Stimulated activated CD4-positive, alpha-beta T cell treated with anti-CD3 and anti-CD28 coated beads, Interleukin-1b, Interleukin-23, amount 100 ng/mL, for 1 hour (primary cell): ENCODE measurements at places on chromosomes 11 and 22.

DNA sequence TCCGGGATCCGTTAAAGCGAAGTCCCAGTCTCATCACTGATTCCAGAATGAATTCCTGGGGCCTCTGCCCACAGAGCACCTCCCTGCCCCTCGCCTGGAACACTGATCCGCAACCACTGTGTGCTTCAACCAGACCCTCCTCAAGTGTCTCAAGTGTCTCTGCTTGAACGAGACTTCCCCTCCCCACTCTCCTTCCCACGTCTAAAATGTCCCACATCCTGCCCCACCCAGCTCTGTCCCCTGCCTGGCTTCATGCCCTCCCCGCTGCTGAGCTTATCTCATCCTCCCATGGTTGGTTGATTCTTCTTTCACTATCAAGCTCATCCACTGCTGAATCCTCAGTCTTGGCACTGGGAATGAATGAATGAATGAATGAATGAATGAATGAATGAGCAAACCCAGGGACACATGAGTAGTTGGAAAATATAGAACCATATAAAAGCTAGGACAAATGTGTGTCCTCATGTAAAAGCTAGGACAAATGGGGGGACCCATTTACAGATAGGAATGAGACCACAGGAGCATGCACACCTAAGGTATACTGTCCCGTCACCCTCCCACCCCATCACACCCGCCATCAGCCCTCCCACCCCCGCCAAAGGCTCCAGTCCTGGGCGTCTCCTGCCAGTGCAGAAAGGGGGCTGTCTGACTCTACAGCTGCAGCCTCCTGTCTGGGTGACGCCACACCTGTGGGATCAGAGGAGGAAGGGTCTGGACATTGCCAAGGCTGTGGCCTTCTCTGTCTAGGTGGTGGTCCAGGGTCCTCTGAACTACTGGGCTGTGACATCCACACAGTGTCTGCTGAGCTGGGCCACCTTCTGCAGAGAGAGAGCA, 71.4 kb upstream of the LINC01488 start:
- no peak for DNase-seq

DNA sequence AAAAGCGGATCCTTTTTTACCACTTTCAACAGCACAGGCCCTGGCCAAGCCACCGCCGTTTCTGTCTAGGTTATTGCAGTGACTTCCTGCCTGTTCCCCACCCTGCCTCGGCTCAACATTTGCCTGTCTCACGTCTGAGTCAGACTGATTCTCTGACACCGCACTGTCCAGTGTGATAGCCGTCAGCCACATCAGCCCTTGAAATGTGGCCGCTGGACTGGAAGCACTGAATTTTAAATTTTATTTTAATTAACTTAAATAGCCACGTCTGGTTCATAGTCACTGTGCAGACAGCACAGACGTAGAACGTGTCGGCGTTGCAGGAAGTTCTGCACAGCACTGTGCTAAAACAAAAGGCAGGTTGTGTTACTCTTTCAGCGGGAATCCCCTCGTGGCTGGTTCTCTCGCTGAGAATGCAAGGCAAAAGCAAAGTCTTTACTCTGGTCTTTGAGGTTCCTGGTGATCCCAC, 56.3 kb upstream of the ADSL start:
- peak; percentile 35 for DNase-seq

- no peak for DNase-seq
Observed at GRCh38 chr11:17004486-17005148, 9.6 kb downstream of the PLEKHA7 start.

- DNase-seq: no peak
Observed at GRCh38 chr11:39786281-39786680, 1673.2 kb downstream of the LRRC4C start.

DNA sequence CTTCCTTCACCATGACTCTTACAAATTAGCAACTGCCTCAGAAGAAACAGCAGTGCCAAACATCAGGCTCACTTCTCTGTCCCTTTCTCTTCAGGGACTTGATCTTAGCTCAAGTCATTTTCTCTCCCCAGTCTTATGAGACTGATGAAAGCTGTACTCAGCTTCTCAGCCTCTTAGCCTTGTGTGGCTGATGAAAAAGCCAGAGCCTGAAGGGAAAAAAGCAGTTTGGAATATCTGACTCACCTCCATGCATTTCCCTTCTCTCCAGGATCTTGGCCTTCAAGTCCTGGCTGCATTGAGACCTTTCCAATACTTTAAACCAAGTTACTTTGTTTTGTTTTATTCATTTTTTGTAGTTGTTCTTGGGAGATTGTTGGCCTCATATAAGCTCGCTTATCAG, 195.9 kb downstream of the SPON1 start:
- DNase-seq: no peak

- no peak for DNase-seq
Observed at GRCh38 chr11:57674251-57674650, 6.3 kb downstream of the ZDHHC5 start.

DNA sequence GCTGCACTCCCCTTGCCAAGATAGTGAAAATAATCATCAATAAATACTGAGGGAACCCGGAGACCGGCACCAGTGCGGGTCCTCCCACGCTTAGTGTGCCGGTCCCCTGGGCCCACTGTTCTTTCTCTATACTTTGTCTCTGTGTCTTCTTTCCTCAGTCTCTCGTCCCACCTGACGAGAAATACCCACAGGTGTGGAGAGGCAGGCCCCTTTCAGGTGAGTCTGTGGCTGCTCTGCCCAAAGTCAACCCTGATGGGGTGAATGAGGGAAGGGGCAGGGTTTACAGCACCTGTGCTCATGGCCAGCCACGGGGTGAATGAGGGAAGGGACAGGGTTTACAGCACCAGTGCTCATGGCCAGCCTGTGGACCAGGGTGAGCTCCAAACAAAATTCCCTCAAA, 4.7 kb downstream of the BET1L start:
- no peak for DNase-seq

- DNase-seq: no peak
Observed at GRCh38 chr11:17250561-17251350, 25.8 kb upstream of the NUCB2 start.

GRCh38 chr22:45866646-45867117, 110.3 kb downstream of the WNT7B start:
- DNase-seq: no peak

GRCh38 chr11:33317662-33318061, 60.5 kb downstream of the HIPK3 start:
- DNase-seq: no peak

DNA sequence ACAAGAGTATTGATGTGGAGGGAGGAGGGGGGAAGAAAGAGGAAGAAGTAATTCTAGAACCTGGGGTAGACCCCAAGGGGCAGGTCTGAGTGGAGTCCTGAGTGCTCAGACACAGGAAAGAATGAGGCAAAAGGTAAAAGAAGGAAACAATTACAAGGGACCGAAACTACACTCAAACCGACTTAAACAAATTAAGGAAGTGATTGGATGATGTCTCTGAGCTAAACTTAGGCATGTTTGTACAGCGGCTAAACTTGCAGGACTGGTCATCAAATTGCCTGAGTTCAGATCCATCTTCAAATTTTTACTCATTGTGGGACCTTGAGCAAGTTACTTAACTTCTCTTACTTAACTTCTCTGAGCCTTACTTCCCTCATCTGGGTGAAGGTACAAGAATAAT, 86.3 kb upstream of the LRRC55 start:
- DNase-seq: no peak

GRCh38 chr11:130415731-130416529, 12.5 kb downstream of the ADAMTS8 start:
- no peak for DNase-seq

GRCh38 chr11:33405834-33406602, 148.8 kb downstream of the HIPK3 start:
- DNase-seq: no peak

DNA sequence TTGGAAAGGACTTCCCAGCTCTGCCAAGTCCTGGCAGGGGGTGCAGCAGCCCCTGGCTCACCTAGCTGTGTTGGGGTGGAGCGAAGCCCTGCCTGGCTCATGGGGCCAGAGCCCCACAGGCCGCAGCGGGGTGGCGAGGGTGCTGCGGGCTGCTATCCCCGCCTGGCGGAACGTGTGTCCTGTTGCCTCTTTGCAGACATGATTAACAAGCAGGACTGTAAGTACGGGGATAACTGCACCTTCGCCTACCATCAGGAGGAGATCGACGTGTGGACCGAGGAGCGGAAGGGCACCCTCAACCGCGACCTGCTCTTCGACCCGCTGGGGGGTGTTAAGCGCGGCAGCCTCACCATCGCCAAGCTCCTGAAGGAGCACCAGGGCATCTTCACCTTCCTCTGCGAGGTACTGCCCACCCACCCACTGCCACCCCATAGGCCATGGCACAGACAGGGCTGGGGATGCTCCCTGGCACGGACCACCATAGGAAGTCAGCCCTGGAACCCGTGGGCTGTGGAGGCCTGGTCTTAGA, 35.9 kb upstream of the TEF start:
- DNase-seq: no peak

GRCh38 chr11:6345366-6345765, 25.1 kb upstream of the CAVIN3 start:
- no peak for DNase-seq

DNA sequence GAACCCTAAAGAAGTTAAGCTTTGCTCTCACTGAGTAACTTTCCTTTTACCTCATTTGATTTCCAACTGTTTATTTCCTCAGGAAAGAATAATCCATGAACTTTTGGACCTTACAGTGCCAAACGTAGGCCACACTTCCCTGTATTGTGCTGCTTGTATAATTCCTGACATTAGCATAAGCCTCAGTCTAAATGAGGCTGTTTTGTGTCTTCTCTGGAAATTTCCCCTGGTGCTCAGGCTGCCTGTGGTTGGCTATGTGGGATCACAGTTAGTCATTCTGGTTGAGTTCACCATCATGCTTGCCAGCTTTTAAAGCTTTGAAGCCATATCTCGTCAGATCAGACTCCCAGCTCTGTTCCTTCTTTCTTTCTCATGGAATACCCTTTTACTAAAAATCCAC, 107.0 kb downstream of the FAM76B start:
- no peak for DNase-seq

DNA sequence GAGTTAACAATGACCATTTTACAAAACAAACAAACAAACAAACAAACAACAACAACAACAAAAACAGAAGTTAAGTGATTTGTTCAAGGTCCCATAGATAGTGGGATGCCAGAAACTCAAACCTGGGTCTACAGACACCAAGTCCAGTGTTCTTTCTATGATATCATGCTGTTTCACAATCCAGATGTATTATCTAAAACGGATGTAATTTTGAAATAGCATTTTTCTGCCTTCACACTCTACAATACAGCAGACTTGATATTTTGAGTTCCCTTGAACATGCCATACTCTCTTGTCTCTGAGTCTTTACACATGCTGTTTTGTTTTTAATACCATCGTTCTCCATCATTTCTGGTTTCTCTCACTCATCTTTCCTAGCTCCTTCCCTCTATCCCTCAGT, 104.5 kb downstream of the RELT start:
- DNase-seq: no peak

GRCh38 chr11:16958833-16959232, 55.4 kb downstream of the PLEKHA7 start:
- DNase-seq: no peak

DNA sequence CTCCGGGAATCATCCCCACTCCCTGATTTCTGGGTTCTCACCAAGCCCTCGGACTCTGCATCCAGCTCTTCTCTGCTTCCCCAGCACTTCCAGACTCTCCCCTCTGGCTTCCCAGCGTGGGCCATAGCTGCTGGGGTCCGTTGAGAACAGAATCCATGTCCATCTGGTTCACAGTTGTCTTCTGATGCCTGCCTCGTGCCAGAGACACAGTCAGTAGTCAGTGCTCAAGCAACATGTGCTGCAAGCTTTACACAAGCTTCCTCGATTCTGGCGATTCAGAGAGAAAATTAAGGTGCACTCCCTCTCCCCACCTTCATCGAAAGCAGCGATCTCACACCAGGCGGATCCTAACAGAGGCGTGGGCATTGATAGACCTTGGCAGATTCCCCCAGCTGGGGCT, 495.5 kb downstream of the TBC1D22A start:
- no peak for DNase-seq

DNA sequence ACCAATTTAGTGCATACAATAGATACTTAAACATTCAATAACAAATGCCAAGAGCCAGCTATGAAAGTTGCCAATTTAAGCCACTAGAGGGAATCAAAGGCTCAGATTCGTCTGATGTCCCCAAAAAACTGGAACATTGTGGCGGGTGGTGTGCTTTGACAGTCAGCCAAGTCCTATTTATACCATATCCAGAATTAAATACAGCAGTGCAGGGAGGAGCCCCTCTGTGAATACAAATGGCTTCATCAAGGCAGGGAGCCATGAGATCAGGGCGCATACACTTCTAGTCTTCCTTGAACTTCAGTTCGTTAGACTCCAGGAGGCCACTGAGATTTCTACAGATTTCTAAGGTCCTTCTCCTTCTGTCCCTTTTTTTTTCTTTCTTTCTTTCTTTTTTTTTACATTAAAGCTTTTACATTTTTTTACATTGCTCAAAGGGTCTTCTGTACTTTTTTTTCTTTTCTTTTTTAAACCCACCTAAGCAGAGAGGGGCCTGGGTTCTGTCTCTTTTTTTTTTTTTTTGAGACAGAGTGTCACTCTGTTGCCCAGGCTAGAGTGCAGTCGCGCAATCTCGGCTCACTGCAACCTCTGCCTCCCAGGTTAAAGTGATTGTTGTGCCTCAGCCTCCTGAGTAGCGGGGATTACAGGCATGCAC, 41.5 kb upstream of the HSPA8 start:
- DNase-seq: no peak

- DNase-seq: no peak
Observed at GRCh38 chr22:31952094-31952401, 7.7 kb downstream of the YWHAH start.

DNA sequence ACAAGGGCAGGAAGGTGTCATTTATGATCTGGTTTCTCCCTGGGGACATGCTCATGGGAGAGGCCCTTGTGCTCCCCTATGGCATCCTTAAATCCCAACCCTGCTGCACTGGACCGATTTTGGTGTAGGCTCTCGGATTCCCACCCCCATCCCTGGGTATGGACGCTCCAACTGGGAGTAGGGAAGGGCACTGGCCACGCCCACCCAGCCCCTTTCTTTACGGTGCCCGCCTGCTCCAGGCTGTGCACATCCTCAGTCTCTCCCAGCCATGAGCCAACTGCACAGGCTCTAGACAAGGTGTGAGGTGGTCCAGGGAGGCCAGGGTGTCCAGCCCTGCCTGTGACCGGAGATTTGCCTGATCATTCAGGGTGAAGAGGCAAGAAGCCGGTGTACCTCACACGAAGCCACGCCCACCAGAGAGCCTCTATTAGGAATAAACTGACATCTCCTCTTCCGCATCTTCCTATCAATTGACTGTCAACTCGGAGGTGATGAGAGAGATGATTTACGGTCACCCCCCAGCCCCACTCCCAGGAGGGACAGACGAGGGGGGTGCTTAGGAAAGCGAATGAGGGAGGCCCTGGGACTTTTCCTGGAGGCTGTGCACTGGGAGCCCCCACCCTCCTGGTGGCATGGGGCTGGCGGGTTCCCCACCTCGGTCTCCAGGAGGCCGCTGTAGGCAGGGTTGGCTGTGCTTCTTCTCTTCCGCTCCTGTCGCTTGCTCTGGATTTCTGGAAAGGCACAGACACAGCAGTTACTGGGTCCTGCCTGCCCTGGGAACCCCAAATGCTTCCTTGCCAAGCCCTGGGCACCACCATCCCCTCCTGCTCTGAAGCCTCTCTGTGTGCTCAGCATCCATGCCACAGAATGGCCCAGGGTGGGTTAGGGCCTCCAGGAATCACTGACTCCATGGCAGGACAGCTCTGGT, 116.7 kb downstream of the PHF21B start:
- DNase-seq: no peak

- no peak for DNase-seq
Observed at GRCh38 chr11:12215181-12215593, 104.8 kb downstream of the MICAL2 start.

- DNase-seq: no peak
Observed at GRCh38 chr22:30202531-30203006, 44.0 kb downstream of the LIF start.
